ENCODE measurements at places on chromosomes 4 and X.

DNA sequence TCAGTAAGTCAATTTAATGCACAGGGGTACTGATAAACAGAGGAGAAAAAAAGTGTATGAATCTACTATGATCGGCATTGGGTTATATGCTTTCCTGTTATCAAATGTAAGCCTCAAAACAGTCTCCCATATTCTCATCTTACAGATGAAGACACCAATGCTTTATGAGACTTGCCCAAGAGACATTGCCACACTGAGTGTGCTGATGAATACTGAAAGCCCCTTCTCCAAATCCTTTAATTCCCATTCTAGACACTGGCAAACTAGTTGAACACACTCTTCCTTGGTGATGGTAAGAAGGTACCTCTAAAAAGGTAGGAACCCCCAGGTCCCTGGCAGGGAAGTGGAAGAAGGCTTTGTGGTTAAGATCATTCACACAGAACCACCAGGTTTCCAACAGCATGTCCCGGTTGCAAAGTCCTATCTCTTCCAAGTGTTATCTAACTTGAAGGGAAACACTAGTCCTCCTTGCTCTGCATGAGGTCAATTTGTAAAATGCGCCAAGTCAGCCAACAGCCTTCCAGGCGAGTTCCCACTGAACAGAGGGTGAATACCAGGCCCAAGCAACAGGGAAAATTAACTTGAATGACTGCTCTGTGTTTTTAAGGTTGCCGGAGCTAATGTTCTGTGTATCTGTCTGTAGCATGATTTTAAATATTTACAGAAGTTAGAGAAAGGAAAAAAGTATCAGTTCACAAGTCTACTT, 5.1 kb downstream of the SETD7 start:
- DNase-seq = no peak

- DNase-seq = no peak
Measured at GRCh38 chr4:77605210-77605902, at the start of gene CXCL13. Gene CXCL13, plus strand, starts transcription at chr4:77605820. Its CDS starts 46 bp downstream, at chr4:77605866.

GRCh38 chr4:82818664-82819662, 20.4 kb upstream of the SCD5 start:
- DNase-seq = no peak

- no peak for DNase-seq
Measured at GRCh38 chrX:48590203-48591103, 6.8 kb upstream of the WDR13 start.

DNA sequence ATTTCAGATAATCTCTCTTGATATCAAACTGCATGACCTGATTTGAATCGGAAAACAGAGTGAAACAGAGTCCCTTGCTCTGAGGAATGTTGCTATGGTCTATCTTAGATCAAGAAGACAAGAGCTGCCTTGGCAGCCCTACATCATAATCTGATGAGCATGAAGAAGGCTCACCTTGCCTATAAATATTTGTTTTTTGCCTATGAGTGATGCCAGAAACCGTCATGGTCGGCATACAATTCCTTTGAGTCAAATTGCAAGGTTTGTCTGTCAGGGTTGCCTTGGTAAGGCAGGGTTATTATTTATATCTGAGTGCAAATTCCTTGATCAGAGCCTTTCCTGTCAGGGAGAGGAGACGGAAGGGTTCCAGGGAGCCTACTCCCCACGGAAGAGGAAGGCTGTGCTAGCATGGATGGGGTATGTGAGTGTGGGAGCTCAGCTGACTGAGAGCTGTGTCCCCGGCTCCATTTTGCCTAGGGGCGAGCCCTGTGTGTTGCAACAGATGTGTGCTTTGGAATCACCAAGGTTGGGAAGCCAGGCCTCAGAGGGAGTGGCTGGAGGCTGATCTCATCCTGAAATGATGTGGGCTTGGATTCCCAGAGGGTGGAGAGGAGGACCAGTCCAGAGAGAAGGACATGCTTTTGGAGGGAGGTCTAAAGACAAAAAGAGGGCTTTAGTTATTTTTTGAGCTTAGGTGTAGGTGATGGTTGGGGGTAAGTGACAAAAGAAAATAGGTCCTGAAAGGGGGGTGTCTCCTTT, 43.6 kb downstream of the RTL9 start:
- no peak for DNase-seq

- peak; percentile 77 for DNase-seq
Measured at GRCh38 chr4:38675146-38676121, 11.4 kb downstream of the KLF3 start.

Data from A172 (cell line).